COR-L47 (cell line): ENCODE measurements at places on chromosomes 5 and 9.

DNA sequence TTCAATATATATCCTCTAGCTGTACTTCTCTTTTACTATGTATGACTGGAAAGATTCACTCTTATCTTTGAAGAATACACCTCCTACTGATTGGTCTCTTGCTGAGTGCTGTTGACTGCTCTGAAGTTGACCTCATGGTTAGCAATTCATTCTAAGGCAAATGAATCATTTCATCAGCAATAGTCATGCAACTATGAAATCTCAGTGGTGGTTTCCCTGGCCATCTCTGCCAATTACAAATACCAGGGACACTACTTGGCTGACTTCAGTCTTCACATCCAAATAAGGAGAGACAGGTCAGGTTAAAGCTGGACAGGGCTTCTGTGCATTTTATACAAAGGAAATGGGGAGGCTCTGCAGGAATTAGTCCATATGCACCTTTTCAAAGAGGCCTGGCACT, 333.5 kb upstream of the ACTBL2 start:
- DNase-seq: no peak

DNA sequence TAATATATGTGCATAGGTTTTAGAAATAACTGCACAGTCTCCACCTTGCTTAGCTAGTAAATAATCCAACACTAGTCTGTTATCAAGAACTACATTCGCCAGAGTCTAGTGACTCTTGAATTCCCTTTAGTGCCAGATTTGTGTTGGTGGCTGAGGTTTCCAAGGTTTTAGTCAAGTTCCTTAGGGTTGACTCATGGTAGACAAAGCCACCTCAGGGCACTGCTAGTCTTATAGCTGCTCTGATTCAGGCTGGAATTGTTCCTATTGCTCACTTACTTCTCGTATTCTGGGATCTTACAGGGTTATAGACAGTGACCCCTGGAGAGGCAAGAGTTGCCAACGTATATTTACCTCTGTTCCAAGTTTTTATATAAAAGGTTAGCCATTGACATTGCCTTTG, 1369.8 kb upstream of the CDH9 start:
- DNase-seq: no peak

DNA sequence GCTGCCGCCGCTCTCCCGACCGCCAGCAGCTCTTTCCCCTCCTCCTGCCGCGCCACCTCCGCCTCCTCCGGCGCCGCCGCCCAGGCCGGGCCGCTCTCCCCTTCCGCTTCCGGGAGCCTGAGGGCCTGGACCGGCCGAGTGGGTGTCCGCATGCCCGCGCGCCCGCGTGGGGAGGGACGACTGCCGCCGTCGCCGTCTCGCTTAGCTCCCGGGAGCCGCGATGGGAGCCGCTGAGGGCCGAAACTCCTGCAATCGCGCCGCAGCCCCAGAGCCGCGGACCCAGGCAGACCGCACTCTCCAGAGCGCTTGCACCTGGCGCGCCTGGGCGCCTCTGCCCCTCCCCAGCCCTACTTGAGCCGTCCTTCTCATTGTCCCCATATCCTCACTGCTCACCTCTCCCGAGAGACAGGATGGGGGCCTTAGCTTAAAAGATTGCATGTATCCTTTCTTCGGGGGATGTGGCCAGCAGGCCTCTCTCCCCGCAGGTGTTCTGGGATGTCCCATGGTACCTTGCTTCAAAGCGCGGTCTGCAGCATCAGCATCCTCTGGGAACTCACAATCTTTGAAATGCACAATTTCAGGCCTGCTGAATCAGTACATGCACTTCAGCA, at the start of gene ZDHHC21:
ZDHHC21 (minus strand) TSS at position 182 of the 611 bp plus-strand sequence. CDS start 19,092 bp downstream, outside the sequence.
- peak; percentile 70 for DNase-seq

- DNase-seq: no peak
Measured at GRCh38 chr9:12880406-12881015, 105.7 kb downstream of the LURAP1L start.

GRCh38 chr9:92534204-92534603, 1.6 kb downstream of the ECM2 start:
- no peak for DNase-seq

- DNase-seq: no peak
Measured at GRCh38 chr9:96884443-96884842, 30.1 kb upstream of the ZNF782 start.

DNA sequence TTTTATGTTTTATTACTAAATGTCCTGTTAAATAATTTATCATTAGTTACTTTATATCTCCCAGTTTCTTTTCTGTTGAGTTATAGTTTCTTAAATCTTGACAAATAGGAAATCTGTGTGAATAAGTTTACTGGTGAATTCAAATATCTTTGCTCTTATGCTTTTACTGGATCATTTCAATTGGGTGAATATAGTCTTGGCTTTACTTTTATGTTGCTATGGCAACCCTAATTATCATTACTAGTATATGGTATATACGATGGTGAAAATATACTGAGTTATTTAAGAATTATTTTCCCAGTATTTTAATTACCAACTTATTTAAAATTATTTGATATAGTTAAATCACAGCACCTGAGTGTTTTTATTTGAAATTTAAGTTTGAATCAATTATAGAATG, 363.0 kb downstream of the CDH10 start:
- DNase-seq: no peak

GRCh38 chr5:98570010-98570409, 203.5 kb upstream of the RGMB start:
- DNase-seq: no peak

- DNase-seq: no peak
Measured at GRCh38 chr9:125412166-125412565, 150.5 kb downstream of the GAPVD1 start.

GRCh38 chr5:140553657-140554056, 3.6 kb downstream of the SRA1 start:
- no peak for DNase-seq

- no peak for DNase-seq
Measured at GRCh38 chr5:5380298-5380697, 42.2 kb upstream of the ICE1 start.

GRCh38 chr9:108687006-108687987, 168.5 kb downstream of the ACTL7B start:
- no peak for DNase-seq

GRCh38 chr9:123400926-123401503, 45.0 kb downstream of the CRB2 start:
- no peak for DNase-seq

- DNase-seq: no peak
Measured at GRCh38 chr5:171701100-171701541, 84.5 kb upstream of the SMIM23 start.

DNA sequence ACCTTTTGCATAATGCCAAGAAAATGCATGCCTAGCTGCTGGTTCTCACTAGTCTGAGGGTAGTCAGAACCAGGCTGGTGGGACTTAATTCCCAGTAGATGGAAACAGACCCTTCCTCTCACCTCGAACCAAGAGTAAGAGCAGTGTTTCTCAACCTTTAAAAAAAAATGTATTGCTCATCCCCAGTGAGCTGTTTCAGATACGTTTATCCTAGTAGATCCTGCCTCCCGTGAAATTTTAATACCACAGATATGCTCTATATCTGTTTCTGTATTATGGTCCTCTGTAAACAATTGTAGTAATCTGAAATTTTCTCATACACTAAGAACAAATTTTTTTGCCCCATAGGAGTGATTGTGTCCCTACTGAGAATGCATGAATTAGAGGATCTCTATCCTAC, 86.2 kb downstream of the TEK start:
- no peak for DNase-seq

- DNase-seq: no peak
Measured at GRCh38 chr9:137759649-137760321, 117.8 kb upstream of the CACNA1B start.

GRCh38 chr9:100600521-100601079, 22.7 kb downstream of the CAVIN4 start:
- DNase-seq: no peak

GRCh38 chr5:138115254-138115653, 24.0 kb downstream of the NME5 start:
- DNase-seq: no peak

- peak; percentile 37 for DNase-seq
Measured at GRCh38 chr5:38540314-38540713, 16.1 kb downstream of the LIFR start.

DNA sequence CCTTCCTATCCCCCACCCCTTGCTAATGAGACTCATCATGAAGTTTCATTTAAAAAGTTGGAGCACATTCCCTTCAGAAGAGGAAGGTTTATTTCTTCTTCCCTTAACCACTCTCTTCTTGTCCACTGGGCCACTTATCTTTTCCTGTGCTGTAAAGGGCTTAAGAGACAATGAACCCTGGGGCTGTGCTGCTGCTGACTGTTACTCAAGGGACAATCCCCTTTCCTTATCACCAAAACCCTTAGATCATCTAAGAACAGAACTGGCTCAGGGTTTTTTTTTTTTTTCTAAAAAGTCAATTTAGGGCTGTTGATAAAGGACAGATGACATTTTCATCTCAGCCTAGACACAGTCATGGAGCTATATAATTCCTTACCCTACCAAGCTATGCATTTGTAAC, 29.6 kb downstream of the CAPSL start:
- no peak for DNase-seq

GRCh38 chr5:176737746-176738636, 72.4 kb upstream of the UNC5A start:
- DNase-seq: no peak

DNA sequence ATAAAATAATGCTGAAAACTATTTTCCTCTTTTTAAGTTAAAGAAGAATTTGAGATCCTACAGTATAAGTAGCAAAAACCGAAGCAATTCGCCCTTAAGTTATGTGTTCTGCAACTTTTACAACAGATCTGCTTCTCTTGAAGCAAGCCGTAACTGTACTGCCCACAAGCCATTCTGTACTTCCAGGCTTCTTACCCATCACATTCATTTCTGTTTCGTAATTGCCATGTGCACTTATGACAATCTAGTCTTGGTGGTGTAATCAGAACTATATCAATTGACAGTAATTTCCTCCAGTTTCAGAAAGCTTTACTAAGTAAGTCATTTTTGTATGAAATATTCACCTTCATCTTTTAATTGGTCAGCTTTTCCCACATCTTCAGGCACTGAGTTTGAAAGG, 13.8 kb downstream of the SGTB start:
- DNase-seq: no peak

GRCh38 chr9:2029666-2030170, 14.6 kb downstream of the SMARCA2 start:
- DNase-seq: peak; percentile 72

DNA sequence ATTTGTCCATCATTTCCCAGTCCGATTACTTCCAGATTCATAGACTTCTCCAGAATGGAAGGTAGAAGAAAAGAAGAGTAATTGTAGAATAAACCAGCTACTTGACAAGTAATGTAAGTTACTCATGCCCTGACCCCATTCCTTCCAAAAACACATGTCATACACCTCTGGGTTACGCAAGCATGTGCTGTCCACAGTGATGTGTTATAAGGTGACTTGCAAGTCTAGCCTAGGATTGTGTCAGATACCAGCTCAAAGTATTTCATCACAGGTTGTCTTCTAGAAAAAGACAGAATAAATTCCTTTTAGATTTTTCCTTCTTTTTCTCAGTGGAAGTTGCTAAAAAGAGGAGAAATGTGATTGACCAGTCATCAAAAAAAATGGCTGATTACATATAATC, 8.0 kb upstream of the TLR4 start:
- DNase-seq: no peak

DNA sequence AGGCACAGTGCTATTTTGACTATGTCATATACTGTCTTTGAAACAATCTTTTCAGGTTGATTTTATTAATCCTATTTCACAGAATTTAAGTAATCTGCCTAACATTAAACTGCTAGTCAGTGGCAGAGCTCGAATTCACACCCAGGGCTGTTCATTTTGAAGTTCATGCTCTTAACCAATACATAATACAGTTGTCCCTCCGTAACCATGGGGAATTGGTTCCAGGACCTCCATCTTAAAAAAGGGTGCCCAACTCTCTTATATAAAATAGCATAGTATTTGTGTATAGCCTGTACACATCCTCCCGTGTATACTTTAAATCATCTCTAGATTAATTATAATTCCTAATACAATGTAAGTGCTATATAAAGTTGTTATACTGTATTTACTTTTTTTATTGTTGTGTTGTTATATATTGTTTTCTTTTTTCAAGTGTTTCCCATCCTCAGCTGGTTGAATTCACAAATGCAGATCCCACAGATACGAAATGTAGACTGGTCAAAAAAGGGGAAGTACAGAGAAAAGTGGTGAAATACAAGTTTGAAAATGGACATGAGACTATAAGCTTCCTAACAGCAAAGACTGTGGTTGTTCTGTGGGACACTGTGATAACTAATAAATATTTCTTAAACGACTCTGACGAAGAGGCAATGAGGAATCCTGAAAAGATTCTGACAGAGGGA, 18.3 kb downstream of the RFX3 start:
- DNase-seq: no peak

DNA sequence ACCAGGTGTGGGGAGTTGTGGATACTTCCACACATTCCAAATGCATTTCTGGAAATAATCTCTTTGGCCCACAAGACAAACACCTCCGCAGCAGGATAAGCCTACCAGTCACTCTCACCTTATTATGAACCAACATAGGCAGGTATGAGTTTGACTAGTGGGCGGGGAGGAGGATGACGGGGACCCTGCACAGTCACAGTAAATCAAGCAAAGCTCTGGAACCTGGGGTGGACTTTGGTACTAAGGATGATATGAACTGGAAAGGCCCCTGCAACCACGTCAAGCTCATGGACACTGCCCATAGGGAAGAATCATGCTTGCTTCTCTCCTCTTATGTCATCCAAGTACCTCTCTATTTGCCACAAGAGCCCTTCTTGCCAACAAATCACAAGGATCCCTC, 259.4 kb downstream of the HSPA4 start:
- no peak for DNase-seq

GRCh38 chr9:88820055-88820454, 171.2 kb upstream of the S1PR3 start:
- DNase-seq: no peak

GRCh38 chr5:125696762-125697161, 726.4 kb upstream of the GRAMD2B start:
- DNase-seq: no peak

GRCh38 chr5:892394-893136, at the start of the genes BRD9 and TRIP13:
Gene BRD9 (minus strand): TSS chr5:892801. CDS start chr5:892657, 144 bp downstream.
Gene TRIP13 (plus strand): TSS chr5:892884. CDS start chr5:892999, 115 bp downstream.
- DNase-seq: peak; percentile 74

DNA sequence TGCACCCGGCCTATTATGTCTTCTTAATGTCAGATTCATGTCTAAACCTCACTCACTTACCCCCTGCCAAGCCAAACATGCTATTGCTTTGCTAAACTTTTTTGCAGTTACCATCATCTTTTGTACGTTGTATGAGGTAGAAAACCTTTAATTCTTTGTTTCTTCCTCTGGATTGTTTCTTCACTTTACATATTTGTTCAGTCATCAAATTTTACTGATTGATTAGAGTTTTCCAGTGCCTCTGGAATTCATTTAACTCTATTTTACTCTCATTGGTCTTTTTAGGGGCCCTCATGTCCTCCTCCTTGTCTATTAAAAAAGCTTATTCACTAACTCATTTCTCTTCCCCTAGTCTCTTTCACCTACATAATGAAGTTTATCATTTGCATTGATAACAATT, 67.0 kb downstream of the RIC1 start:
- DNase-seq: no peak

GRCh38 chr5:132751444-132751843, 4.2 kb downstream of the CCNI2 start:
- DNase-seq: no peak

- no peak for DNase-seq
Measured at GRCh38 chr5:157198277-157198986, 17.8 kb downstream of the ITK start.
